ENCODE measurements at places on chromosomes 4 and X. TPM values are rescaled to one million over a fixed set of nuclear protein-coding genes. Genes with fewer than 3 reads are reported as not detected.
A peak's percentile ranks its signal among the peaks of the same experiment; 100 is the strongest.

GRCh38 chrX:2761246-2761645 lies 9.4 kb downstream of the XG start:
- no peaks in the 10 kb centered on the region for H3K36me3 ChIP-seq
- no peaks in the 10 kb centered on the region for H3K4me1 ChIP-seq
- peak; percentile 48 for DNase-seq
- no peak overlapping the region for H3K4me3 ChIP-seq

DNA sequence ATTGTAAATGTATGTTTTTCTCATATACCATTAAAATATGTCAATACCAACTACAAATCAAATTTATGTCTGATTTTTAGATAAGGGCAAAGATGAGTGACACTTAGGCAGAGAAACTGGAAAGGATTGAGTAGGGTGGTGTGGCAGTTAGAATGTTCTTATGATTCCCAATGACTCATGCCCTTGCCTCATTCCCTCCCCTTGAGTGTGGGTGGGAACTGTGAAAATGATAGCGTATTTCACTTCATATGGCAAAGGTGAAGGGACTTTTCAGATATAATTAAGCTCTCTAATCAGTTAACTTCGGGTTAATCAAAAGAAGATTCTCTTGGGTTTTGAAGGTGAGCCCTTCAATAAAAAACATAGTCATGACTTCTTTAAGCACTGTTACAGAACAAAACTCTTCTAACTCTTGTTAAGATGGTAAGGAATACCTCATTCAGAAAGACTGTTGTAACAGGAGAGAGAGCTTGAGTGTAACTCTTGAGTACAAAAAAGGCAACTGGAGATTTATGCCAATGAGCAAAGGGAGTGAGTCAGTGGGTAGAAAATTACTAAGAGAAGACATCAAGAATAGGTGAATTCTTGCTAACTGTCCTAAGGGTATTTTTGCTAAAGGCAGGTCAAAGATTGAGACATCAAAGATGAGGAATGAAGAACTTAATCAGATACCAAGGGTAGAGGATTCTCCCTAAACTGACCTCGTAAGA lies 329.5 kb downstream of the KCTD8 start:
- no peaks in the 10 kb centered on the region for H3K4me1 ChIP-seq
- no peaks in the 10 kb centered on the region for H3K36me3 ChIP-seq
- DNase-seq, result no peak
- no peak overlapping the region for H3K27ac ChIP-seq
- H3K4me3 ChIP-seq, result no peak overlapping the region

DNA sequence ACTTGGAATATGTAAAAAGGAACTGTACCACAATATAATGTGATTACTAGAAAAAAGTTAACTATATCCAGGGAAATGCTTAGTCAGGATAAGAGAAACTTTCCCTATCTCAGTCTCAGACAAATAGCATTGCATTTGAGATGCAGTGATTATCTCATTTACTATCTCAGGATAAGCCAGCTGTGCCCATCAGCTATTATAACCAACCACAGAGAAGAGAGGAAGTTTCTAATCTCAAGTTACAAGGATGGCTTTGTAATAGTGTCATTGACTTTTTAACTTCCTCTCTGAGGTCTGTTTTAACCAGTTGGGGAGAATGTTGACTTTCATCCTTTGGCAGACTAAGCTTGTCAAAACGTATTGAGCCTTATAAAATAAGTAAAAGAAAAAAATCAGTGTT lies 56.5 kb downstream of the SNX25 start:
- H3K4me3 ChIP-seq, result no peak overlapping the region
- peaks cover 40% of the 10 kb centered on the region for H3K36me3 ChIP-seq
- no peak for DNase-seq
- H3K27me3 ChIP-seq, result no peaks in the 10 kb centered on the region
- peak overlapping the region; percentile 25 for H3K27ac ChIP-seq

DNA sequence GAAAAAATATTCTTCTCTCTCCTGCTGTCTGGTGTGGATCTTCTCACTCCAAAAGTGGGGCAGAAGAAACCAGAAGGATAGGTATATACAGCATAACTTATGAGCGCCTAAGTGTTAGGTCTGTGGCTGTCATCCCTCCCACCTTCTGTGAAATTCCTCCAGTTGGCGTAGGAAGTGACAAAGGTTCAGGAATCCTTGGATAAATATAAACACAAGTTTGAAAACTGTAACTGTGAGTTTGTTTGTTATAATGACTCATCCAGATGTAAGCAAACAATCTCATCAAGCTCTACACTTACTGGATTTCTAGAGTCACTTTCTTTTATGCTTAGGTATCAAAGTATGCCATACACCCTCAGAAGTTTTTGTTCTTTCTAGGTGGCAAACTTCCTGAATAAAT lies 405.2 kb downstream of the FAT4 start:
- no peak overlapping the region for H3K4me3 ChIP-seq
- DNase-seq, result no peak
- no peaks in the 10 kb centered on the region for H3K4me1 ChIP-seq

DNA sequence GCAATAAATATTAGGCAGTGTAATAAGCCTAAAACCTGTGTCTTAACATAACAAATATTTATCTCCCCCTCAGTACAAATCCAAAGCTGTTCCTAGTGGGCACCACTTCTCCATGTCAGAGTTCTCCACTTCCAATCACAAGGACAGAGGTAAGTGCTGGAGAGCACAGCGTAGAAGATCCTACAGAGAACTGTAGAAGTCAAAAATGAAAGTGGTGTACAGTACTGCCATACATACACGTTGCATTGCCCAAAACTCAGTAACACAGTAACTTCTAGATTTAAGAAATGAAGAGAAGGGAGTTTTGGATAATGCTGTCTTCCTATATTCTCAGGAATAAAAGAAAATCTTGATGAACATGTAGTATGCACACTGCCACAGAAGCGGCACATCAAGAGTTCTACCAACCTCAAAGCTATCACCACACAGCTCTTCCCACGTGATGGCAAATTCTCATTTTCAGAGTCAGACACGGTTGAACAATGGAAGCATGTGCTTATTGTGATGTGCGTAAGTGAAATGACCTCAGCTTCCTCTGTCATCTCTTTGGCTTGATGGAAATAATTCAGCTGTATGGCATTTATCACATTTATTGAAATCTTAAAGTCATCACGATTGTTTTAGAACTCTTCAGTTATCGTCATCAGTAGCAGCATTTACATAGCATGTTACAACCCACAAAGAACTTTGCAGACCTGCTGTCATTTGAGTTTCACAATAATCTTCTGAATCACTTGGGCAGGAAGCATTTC lies 27.1 kb upstream of the SPANXN4 start:
- H3K4me3 ChIP-seq, result no peak overlapping the region
- no peaks in the 10 kb centered on the region for H3K36me3 ChIP-seq

PCSK1N gene
- total RNA-seq, result not detected

Measured in osteoblast (primary cell).